Thoracic aorta (tissue), 2 donors: ENCODE measurements at places on chromosomes 3 and 15. TPM values are rescaled to one million over a fixed set of nuclear protein-coding genes. Genes with fewer than 3 reads are reported as not detected.
A peak's percentile ranks its signal among the peaks of the same experiment; 100 is the strongest.

DNA sequence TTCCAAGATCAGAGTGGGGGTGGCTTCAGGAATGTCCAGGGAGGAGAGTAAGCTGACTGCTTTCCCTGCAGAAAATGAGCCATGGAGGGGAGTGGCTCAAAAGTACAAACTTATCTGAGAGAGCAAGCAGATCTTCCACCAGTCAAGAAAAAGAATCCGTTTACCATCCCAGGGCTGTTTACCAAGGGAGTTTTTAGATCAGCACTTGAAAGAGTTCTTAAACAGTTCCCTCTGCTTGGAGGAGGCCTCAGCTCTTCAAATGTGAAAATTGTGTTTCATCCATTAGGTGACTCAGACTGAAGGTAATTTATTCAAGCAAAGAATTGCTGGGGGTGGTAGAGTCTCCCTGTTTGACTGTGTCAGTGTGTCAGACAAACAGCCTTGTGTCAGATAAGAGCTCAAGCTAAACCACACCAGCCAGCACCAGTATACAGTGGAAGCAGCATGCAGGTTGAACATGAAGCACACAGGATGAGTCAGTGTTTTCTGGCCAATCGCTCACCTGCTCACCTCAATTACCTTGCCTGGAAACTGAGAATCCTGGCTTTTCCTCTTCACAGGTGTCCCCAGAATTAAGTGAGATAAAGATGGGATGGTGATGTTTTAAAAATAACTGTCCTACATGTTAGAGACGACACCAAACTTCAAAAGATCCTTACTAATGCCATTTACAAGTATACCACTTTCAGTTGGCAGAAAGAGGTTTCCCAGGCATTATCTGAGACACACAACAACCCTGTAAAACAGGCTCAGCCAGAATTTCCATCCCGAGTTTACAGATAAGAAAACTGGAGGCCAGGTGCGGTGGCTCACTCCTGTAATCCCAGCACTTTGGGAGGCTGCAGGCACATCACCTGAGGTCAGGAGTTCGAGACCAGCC, 21.7 kb downstream of the SH3BP5 start:
- no peak for DNase-seq

DNA sequence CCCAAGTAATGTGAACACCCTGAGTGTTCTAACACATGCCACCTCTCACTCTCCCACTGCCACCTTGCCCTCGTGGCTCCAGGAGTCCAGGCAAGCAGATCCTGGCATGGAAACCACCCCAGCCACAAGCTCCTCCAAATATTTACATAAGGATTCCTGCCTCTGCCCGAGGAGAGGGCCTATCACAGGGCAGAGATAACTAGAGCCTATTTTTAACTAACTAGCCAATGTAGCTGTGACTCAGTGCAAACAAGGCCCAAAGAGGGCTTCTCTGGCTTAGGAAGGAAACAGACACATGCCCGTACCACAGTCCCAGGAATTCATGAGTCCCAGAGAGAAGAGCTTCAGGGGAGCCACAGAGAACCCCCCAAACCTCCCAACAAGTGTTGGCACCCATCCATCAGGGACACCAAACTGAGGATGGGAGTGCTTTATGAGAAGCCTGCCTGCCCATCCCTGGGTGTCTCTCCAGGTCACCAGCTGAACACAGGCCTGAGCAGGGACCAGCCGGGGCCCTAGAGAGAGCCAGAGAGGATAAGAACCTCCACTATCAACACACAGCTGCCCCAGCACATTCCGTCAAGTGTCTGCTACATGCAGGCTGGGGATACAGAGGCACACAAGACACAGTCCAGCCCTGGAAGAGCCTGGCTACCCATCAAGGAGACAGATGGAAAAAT, 9.2 kb downstream of the FYCO1 start:
- no peak for DNase-seq

The HYKK gene
- total RNA-seq: 6.8 TPM

- DNase-seq: no peak
Observed at GRCh38 chr3:76668653-76669052, 371.2 kb upstream of the ROBO2 start.

The CHRNB4 gene
- not detected for total RNA-seq

- no peak for DNase-seq
Observed at GRCh38 chr15:42456971-42457370, 34.0 kb downstream of the ZNF106 start.

- DNase-seq: no peak
Observed at GRCh38 chr15:101062471-101063171, 143.5 kb downstream of the LRRK1 start.

DNA sequence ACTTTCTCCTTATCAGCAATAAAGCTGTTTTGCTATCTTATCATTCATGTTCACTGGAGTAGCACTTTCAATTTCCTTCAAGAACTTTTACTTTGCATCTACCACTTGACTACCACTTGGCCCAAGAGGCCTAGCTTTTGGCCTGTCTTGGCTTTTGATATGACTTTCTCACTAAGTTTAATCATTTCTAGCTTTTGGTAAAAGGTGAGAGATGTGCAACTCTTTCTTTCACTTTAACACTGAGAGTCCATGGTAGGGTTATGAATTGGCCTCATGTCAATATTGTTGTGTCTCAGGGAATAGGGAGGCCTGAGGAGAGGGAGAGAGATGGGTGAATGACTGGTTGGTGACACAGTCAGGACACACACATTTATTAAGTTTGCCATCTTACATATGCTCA, 31.0 kb upstream of the FAM3D start:
- DNase-seq: no peak

The TRH gene
- not detected for total RNA-seq

DNA sequence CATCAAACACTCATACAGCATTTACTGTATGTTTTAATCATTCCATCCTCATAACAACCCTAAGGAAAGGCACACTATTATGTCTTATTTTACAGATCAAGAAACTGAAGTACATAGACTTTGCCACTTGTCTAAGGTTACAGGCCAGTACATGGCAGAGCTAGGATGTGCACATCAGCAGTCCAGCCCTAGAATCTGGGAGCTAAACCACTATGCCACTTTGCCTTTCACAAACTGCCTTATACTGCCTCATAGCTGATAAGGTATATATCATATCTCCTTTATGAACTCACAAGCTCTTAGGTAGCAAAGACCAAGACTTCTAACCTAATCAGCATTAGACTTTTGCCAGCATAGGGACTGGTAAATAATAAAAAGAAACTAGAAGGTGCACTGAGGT, 49.1 kb downstream of the MYO9A start:
- no peak for DNase-seq

The MCTP2 gene
- total RNA-seq: 15.7 TPM

GRCh38 chr3:151316267-151316991, at the start of gene GPR87:
TSS of gene GPR87 (minus strand) at chr3:151316820. CDS start at chr3:151300100, 16,720 bp downstream.
- no peak for DNase-seq

The GASK1A gene
- 37.3 TPM for total RNA-seq

The LRTM1 gene
- not detected for total RNA-seq

The UBE3A gene
- total RNA-seq: 104 TPM

GRCh38 chr15:74449643-74450205, 11.2 kb downstream of the UBL7 start:
- DNase-seq: no peak

DNA sequence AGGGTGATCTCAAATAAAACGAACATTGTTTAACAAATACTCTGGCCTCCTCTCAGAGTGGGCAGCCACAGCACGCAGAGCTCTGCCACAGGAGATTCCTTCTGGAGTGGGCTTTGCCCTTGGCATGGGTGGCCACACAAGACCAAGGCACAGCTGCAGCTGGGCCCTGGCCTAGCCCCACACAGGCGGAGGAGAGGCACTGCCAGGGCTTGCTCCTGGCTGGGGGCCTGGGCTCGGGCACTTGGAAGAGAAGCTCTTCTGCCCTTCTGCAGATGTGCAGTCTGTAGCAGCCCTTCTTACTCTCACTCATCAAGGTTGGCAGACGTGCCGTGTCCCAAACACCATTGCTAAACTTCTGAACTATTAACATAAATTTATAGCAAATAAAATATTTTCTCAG, 67.2 kb downstream of the CRTC3 start:
- DNase-seq: no peak

The VPS8 gene
- total RNA-seq: 40.1 TPM

- DNase-seq: no peak
Observed at GRCh38 chr15:31274496-31275330, 51.9 kb upstream of the KLF13 start.

- DNase-seq: no peak
Observed at GRCh38 chr15:58475573-58476524, 44.1 kb downstream of the LIPC start.

DNA sequence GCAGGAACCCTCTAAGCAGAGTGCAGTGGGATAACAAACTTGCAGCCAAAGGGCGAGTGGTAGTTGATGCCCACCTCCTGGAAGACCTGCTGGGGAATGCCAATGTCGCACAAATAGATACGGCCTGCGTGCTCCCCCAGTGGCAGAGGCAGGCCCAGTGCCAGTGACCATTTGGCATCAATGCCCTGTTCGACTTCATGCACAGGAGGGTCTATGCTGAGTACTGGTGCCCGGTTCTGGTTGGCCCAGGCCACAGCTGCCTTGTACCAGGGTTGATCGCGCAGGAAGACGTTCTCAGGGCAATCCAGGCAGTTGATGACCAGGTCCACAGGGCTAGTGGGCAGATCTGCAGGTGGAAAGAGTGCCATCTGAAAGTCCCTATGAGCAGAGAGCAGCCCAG, 17.0 kb downstream of the CLK3 start:
- DNase-seq: no peak

The PDIA3 gene
- total RNA-seq: 136 TPM

DNA sequence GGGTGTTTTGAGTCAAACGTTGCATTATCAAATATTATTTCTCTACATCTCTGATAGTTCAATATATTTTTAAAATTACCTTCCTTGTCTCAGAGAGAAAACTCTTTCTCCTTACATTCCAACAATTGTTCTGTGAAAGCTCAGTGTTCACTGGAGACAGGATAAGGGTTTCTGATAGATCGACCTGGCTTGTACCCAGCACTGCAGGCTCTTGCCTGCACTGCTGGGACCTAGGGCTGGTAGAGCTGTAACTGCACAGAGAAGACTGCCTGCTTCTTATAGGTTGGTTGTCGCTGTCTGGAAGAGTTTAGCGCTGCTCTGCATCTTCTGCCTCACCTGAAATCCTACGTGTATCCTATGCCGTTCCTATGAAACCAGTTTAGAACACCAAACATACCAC, 249.9 kb upstream of the LRTM1 start:
- no peak for DNase-seq

The CLDN18 gene
- 7.3 TPM for total RNA-seq

The DZIP1L gene
- 110 TPM for total RNA-seq

The ZDHHC3 gene
- total RNA-seq: 70.8 TPM

The ATP13A4 gene
- 0.78 TPM for total RNA-seq

- no peak for DNase-seq
Observed at GRCh38 chr3:2823031-2823430, 287.1 kb downstream of the IL5RA start.

The SOX14 gene
- not detected for total RNA-seq

The BCL2A1 gene
- not detected for total RNA-seq

The POLQ gene
- total RNA-seq: 0.42 TPM

The MYZAP gene
- 6.8 TPM for total RNA-seq

The CPEB1 gene
- 2.0 TPM for total RNA-seq

DNA sequence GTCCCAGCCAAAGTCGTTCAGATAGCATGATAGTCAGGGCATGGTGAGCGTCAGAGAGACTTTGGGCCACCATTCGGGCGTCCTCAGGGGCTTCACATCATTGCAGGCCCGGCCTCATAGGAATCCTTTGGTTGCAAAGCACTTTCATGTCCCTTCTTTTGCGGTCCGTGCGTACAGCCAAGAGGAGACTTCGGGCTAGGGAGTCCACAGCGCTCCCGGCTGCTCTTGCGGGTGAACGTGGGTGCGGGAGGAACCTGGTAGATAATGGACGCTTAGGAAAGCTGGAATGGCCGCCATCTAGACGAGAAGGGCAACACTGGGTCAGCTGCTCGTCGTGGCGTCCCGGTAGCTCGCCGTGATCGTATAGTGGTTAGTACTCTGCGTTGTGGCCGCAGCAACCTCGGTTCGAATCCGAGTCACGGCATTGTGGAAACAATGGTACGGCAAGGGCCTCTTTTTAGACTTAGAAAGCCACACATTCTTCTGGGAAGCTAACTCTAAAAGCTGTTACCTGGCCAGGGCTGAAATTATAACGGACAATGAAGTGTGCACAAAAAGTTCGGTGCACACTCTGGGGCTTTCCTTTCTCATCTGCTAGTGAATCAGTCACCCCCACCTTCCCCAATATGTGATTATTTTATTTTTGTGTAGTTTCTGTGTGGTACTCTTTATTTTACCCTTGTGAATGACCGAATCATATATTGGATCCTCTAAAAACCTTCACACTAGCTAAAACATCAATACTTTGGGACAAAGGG, 13.2 kb upstream of the SHF start:
- DNase-seq: peak; percentile 45

The KCNAB1 gene
- 14.2 TPM for total RNA-seq
